Naive B cell (primary cell): ENCODE measurements at places on chromosomes 11 and 22. TPM values are rescaled to one million over a fixed set of nuclear protein-coding genes. Genes with fewer than 3 reads are reported as not detected.

The GGTLC2 gene
- not detected for polyA plus RNA-seq

The MACROD1 gene
- 6.9 TPM for polyA plus RNA-seq

The SHANK3 gene
- polyA plus RNA-seq, result not detected

The PTGDR2 gene
- polyA plus RNA-seq, result not detected

The CLMP gene
- polyA plus RNA-seq, result not detected

The RGL4 gene
- 3.9 TPM for polyA plus RNA-seq

The OR8K1 gene
- not detected for polyA plus RNA-seq

The OR2AG2 gene
- not detected for polyA plus RNA-seq

The OR52I1 gene
- 0.60 TPM for polyA plus RNA-seq

The RTN4R gene
- not detected for polyA plus RNA-seq

The PHLDA2 gene
- polyA plus RNA-seq, result not detected

The FOSL1 gene
- polyA plus RNA-seq, result not detected

The SCN4B gene
- polyA plus RNA-seq, result not detected

The PLAAT5 gene
- polyA plus RNA-seq, result not detected

The OOSP4B gene
- polyA plus RNA-seq, result not detected

The NCR3LG1 gene
- polyA plus RNA-seq, result 0.20 TPM

The POU2F3 gene
- not detected for polyA plus RNA-seq

The FZD4 gene
- not detected for polyA plus RNA-seq
